Naive thymus-derived CD4-positive, alpha-beta T cell (primary cell): ENCODE measurements at places on chromosomes 11 and 22. TPM values are rescaled to one million over a fixed set of nuclear protein-coding genes. Genes with fewer than 3 reads are reported as not detected.
A peak's percentile ranks its signal among the peaks of the same experiment; 100 is the strongest.

GRCh38 chr11:1305501-1306056, 3.9 kb downstream of the TOLLIP start:
- H3K27ac ChIP-seq = no peak overlapping the region
- H3K36me3 ChIP-seq = no peaks in the 10 kb centered on the region
- H3K4me1 ChIP-seq = peaks cover 22% of the 10 kb centered on the region

- H3K27me3 ChIP-seq = no peaks in the 10 kb centered on the region
- no peaks in the 10 kb centered on the region for H3K36me3 ChIP-seq
- no peak overlapping the region for H3K4me3 ChIP-seq
Observed at GRCh38 chr11:135033540-135033939, 621.5 kb upstream of the B3GAT1 start.

GRCh38 chr11:46431211-46431610, 39.6 kb upstream of the CHRM4 start:
- no peaks in the 10 kb centered on the region for H3K27me3 ChIP-seq
- H3K4me1 ChIP-seq = no peaks in the 10 kb centered on the region
- H3K36me3 ChIP-seq = peaks cover 13% of the 10 kb centered on the region

GRCh38 chr11:93520726-93521509, 22.3 kb downstream of the SMCO4 start:
- H3K27me3 ChIP-seq = no peaks in the 10 kb centered on the region
- H3K4me1 ChIP-seq = no peaks in the 10 kb centered on the region
- no peak for DNase-seq
- H3K4me3 ChIP-seq = no peak overlapping the region
- no peaks in the 10 kb centered on the region for H3K36me3 ChIP-seq

DNA sequence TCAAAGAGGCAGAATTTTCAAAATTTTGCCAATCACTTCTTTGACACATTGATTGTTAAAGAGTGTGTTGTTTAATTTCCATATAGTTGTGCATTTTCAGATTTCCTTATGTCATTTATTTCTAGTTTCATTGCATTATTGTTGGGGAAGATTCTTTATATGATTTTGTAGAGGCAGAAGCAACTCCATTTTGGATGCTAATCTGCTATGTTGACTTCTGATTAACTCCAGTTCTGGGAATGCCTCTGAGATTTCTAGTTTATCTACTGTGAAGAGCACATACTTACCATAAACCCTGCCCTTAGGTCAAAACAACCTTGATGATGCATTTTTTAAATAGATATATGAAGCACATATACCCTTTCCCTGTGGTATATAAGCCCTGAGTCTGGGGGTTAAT, 29.5 kb upstream of the ZBED5 start:
- no peaks in the 10 kb centered on the region for H3K27me3 ChIP-seq
- no peaks in the 10 kb centered on the region for H3K36me3 ChIP-seq
- no peaks in the 10 kb centered on the region for H3K4me1 ChIP-seq
- no peak overlapping the region for H3K27ac ChIP-seq

DNA sequence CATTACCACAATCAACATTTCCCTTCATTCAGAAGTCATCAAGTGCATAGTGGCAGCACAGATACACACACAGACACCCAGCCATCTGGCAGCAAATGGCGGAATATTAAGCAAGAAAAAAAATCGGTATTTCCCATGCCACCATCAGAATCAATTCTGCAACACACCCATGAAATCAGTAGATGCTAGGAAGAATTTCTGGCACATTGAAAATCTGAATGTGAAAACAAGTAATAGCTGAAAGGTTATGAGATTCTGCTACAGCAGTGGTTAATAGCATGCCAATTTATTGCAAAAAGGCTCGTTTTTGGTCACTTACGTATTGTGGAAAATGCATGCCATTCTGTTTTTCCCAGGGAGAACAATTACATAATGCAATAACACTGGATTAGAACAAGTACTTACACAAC, 91.1 kb downstream of the PICALM start:
- no peak overlapping the region for H3K4me3 ChIP-seq
- no peaks in the 10 kb centered on the region for H3K4me1 ChIP-seq
- no peaks in the 10 kb centered on the region for H3K27me3 ChIP-seq
- H3K27ac ChIP-seq = no peak overlapping the region

GRCh38 chr11:111982019-111982464, 43.2 kb upstream of the DLAT start:
- no peaks in the 10 kb centered on the region for H3K4me1 ChIP-seq
- H3K4me3 ChIP-seq = no peak overlapping the region
- no peak overlapping the region for H3K27ac ChIP-seq
- peaks cover 3% of the 10 kb centered on the region for H3K27me3 ChIP-seq

DNA sequence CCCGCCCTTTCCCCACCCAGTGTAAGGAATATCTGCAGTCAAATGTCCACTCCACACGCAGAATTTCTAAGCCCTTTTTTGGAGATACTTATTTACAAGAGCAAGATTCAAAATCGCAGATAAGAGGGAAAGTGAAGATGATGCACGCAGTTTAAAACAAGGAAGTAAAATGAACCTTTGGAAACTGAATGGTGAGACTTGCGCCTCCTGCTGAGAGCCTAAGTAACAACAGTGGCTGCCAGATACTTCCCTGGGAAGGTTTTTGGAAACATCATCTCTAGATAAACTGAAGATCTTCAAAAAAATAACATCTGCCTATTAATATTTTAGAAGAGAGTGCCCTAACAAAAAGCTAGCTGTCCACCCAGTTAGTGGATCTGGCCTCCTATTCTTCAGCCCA, 963.1 kb upstream of the FAT3 start:
- H3K36me3 ChIP-seq = no peaks in the 10 kb centered on the region
- H3K27me3 ChIP-seq = no peaks in the 10 kb centered on the region
- no peaks in the 10 kb centered on the region for H3K4me1 ChIP-seq
- H3K4me3 ChIP-seq = no peak overlapping the region

DNA sequence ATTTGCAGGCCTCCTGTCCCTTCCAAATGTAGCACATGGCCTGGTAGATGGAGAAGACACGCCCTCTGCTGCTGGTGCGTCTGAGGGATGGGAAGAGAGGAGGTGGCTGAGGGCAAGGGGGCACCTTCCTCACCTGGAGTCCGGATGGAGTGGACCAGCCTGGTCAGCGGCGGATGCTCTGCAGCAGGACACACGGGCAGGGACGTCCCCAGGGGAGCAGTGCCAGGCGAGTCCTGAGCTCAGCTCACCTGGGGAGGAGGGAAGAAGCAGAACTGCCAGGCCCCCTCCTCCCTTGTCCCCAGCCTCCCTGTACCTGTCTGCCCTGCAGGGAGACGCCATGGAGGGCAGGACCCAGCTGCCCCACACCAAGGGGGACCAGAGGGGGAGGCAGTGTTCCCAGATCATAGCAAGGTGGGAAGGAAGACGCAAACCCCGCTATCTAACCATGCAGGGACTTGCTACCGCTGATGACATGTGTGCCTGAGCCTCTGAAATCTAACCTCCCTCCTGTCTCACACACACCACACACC, 1495.9 kb downstream of the BRD1 start:
- H3K27me3 ChIP-seq = no peaks in the 10 kb centered on the region
- no peak overlapping the region for H3K27ac ChIP-seq
- no peak for DNase-seq
- no peak overlapping the region for H3K4me3 ChIP-seq

DNA sequence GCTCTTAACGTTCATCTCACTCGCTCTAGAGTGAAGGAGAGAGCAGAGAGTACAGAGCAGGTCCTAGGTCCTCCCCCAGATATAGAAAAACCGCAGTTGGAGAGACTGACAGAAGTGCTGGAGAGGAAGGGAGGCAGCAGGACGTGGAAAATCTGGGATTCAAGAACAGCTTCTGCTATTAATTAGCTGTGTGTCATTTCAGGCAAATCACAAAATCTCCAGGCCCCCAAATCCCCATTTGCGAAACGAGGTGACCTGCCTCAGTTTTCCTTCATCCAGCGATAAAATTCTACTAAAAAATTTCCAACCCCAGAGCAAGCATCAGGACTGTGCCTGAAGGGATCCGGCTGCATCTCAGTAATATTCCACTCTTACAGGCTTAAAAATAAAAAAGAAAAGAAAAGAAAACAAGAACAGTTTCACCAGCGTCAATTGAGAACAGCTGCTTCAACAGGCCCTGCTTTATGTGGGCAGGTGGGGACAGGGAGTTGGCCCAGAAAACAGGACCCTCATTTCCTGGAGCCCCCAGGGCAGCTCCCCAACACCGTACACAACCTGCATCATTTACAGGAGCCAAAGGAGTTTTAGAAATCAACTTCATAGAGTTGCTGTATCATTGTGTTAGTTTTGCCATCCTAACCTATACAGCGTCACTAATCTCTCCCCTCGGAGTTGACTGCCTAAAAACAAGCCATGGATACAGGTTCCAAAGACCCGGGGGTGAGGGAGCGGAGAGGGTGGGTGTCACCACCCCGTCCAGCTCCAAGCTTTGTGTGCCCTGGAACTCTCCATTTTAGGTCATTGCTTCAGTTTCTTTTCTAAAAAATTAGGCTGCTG, 2.3 kb upstream of the MALAT1 start:
- no peaks in the 10 kb centered on the region for H3K27me3 ChIP-seq
- peak overlapping the region; percentile 99 for H3K27ac ChIP-seq
- H3K36me3 ChIP-seq = peaks cover 13% of the 10 kb centered on the region
- peak overlapping the region; percentile 41 for H3K4me3 ChIP-seq
- DNase-seq = peak; percentile 50

DNA sequence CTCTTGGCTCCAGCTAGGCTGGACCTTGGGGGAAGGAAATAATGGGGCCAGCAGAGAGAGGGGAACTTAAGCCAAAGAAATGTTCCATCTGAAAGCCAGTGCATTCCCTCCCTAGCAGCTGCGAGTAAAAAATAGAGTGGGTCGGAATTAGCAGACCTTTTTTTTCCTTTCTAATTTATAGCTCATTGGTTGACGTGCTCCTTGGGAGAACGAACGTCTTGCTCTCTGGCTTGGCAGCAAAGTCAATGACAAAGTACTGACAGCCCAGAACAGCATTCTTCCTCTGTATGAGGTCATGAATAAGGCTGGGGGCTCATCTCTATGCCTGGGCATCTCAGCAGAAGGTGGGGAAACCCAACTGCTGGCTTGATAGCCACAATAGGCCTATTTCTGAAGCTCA, 65.0 kb downstream of the SEZ6L start:
- no peak overlapping the region for H3K4me3 ChIP-seq
- H3K4me1 ChIP-seq = no peaks in the 10 kb centered on the region
- H3K27ac ChIP-seq = no peak overlapping the region
- H3K36me3 ChIP-seq = no peaks in the 10 kb centered on the region
- H3K27me3 ChIP-seq = no peaks in the 10 kb centered on the region

DNA sequence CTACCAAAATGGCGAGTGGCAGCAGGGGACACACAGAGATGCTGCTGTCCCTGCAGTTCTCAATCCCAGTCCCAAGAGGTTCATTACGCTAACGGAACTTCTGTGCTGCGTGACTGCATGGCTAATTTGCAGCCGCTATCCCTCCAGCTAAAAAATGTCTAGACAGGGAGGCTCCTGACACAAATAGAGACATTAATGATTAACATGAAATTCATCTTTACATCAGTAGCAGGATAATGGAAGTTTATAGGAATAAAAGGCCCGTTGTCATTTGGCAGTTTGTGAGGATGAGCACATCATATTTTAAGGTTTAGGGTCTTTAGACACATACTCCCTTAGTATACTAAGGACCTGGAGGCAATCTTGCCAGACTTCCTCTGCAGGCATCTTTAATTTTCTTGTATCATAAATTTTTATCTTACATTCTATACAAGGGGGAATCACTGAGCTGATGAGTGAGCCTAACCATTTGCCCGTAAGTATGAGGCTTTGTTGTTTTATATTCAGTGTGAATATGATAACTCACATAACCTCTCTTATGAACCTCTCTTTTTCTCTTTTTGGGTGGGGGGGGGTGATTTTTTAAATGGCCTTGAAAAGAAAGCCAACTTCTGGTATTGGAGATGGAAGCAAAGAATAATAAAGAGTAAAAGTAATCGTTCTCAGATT, 99.8 kb upstream of the OR9G4 start:
- H3K27me3 ChIP-seq = no peaks in the 10 kb centered on the region
- H3K4me3 ChIP-seq = no peak overlapping the region
- no peak overlapping the region for H3K27ac ChIP-seq
- no peaks in the 10 kb centered on the region for H3K4me1 ChIP-seq
- no peak for DNase-seq

- no peak for DNase-seq
- H3K27ac ChIP-seq = no peak overlapping the region
- no peaks in the 10 kb centered on the region for H3K4me1 ChIP-seq
- H3K27me3 ChIP-seq = no peaks in the 10 kb centered on the region
Observed at GRCh38 chr11:67045314-67045713, 11.3 kb upstream of the RHOD start.

- no peak overlapping the region for H3K4me3 ChIP-seq
- no peaks in the 10 kb centered on the region for H3K36me3 ChIP-seq
- no peak for DNase-seq
- H3K27me3 ChIP-seq = no peaks in the 10 kb centered on the region
- no peak overlapping the region for H3K27ac ChIP-seq
Observed at GRCh38 chr22:27825174-27825573, 23.6 kb upstream of the MN1 start.

- H3K27ac ChIP-seq = no peak overlapping the region
- H3K36me3 ChIP-seq = no peaks in the 10 kb centered on the region
- no peaks in the 10 kb centered on the region for H3K27me3 ChIP-seq
- no peak for DNase-seq
- H3K4me1 ChIP-seq = no peaks in the 10 kb centered on the region
Observed at GRCh38 chr11:115522302-115522701, 18.1 kb upstream of the CADM1 start.

CARD16 gene
- total RNA-seq = 37.1 TPM

MPPED1 gene
- total RNA-seq = not detected

CLDN25 gene
- total RNA-seq = not detected

C11orf16 gene
- total RNA-seq = not detected

HEPHL1 gene
- total RNA-seq = not detected in 2 replicates

RTN4RL2 gene
- not detected for total RNA-seq

EI24 gene
- 37.2 and 42.7 TPM in 2 replicates for total RNA-seq

PES1 gene
- total RNA-seq = 56.3 TPM

OR8D4 gene
- total RNA-seq = not detected in 2 replicates

POLD3 gene
- 14.7 TPM for total RNA-seq

MS4A4E gene
- total RNA-seq = 9.2 TPM
